Activated T-cell treated with anti-CD3 and anti-CD28 coated beads for 24 hours (primary cell): ENCODE measurements at places on chromosomes 11 and 22.

DNA sequence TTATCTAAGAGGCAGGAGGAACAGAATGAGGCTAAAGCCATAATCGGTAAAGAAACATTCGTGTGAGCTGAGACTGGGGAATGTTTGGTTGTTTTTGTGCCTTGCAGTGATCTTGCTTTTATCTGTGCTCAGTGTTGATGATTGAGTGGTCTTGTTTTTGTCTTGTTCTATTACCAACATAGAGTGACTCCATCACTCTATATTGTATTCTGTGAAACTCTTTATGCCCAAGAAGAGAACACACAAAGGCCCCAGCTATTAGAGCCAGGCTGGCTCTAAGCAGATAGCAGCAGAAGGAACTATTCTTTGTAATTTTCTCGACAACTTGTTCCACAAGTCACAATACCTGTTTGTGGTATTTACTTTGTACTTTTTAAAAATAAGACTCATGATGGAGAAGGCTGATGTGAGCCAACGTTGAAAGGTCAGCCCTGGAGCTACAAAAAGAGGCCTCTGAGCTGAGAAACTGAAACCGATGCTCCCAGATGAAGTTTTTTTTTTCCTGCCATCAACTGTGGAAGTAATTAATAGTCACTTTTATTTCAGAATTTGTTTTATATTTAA is 68.4 kb downstream of the LARGE1 start:
- DNase-seq: no peak

DNA sequence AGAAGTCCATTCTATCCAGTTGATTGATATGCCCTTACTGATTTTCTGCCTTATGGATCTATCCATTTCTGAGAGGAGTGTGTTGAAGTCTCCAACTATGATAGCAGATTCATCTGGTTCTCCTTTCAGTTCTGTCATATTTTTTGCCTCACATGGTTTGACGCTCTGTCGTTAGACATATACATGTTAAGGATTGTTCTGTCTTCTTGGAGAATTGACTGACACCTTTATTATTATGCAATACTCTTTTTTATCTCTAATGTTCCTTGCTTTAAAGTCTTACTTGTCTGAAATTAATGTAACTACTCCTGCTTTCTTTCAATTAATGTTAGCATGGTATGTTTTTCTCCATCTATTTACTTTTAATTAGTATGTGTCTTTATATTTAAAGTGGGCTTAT is 12.1 kb upstream of the ARHGAP20 start:
- no peak for DNase-seq

DNA sequence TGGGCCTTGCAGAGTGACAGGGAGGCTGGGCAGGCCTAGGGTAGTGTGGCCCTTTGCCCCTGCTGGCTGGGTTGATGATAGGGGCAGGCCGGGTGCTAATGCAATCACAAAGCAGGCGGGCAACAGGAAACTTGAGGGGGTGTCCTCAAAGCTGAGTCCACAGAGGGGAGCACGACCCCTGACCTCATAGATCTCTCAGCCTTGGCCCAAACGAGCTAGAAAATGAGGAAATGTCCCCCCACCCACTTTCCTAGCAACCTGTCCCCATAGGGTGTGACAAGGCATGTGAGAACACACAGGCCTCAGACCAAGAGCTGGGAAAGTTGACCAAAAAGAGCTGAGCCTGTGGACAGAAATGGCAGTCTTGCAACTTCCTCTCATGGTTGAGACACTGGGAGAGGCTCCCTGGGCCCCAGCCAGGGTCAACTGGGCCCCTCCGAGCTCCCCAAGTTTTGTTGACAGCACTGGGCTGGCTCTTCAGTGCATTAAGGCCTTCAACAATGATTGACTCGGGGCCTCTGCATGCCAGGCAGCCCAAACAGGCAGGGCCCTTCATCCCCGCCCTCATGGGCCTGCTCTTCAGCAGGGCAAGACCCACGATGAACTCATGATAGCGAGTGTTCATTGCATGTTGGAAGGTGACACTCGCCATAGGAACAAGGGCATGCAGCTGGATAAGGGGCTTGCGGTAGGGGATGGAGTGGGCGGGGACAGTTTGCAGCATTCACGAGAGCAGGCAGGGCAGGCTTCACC is 9.8 kb upstream of the SPI1 start:
- DNase-seq: no peak

DNA sequence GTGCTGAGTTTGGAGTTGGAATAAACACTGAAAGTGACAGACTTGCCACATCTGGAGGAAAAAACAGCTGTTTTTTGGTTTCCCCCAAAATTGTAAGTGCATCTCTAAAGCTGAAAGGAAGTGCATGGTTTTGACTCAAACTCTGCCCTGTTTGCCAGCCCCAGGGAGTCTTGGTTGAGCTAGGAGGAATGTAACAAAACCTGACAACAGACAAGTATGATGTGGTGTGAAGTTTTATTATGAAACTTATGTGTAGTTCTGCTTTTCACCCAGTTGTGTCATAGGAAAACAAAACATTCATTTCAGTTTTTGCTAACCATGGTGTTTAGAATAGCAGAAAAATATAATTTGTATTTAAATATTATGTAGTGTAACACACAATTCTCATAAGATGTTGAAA is 31.7 kb upstream of the PDE3B start:
- DNase-seq: no peak

GRCh38 chr11:120909676-120910416 is 114.1 kb upstream of the TBCEL start:
- DNase-seq: no peak
